ENCODE measurements at places on chromosomes 3 and 15.

GRCh38 chr3:107954845-107955244 lies 136.0 kb downstream of the CD47 start:
- DNase-seq = no peak

DNA sequence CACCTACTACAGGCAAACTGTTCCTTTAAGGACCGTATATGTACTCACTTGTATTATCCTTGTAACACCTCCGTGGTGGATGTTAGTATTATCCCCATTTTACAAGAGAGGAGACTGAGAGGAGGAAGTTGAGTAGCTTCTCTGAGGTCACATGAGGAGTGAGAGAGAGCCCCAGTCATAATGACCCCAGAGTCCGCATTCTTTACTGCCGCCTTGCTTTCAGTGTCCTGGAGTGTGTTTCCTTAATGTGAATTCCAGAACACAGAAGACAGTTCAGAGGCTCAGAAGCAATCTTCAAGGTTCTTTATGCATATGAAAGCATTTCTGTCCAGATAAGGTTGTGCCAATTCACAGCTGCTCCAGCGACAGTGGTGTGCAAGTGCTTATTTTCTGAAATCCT lies 199.2 kb downstream of the CACNA2D3 start:
- DNase-seq = peak; percentile 37

- DNase-seq = peak; percentile 20
Measured at GRCh38 chr3:120438665-120439370, 12.0 kb downstream of the FSTL1 start.

DNA sequence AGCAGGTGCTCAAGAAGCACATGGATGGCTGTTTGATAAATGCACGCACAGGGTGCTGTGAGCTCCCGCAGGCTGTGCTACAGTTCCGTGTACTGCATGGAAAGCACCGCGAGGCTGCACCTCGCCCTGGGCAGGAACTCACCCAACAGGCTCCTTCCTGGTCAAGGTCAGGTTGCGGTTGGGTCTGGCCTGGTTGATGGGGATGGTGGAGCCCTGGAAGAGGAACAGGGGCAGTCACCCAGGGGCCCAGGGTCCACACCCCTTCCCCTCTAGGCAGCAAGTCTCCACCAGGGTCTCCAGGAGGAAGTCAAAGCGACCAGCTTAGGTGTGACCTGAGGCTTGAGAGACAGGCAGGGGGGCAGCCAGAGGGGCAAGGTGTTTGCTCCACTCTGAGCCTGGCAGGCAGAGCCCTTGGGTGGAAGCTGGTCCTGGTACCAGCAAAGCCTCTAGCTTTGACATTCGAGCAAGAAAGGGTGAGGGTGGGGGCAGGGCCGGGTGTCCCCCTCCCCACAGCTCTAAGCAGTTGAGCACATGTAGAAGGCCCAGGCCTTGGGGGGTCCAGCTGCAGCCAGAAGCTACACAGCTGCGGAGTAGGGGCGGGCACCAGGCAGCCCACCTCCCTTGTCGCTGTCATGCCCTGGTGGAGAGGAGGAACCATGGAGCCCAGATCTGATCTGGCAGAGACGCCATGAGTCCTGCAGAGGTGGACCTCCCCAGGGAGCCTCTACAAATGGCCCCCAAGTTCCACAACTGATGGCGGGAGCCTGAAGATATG lies 46.3 kb upstream of the SLC41A3 start:
- no peak for DNase-seq

DNA sequence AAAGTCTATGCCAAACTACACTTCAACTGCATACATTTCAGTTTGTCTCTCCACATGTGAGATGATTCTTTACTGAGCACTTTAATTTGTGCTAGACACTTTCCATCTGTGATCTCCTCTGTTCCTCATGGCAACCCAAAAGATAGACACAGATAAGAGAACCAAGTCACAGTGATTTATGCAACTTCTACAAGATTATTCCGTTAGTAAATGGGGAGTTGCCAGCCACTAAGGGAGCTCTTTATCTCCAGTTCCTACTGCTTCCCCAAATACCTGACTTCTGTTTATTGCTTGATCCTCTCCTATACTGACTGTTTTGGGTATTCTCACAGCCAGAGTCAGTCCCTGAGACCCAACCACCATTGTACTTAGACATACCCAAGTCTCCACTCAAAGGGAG lies 24.1 kb upstream of the AKAP13 start:
- DNase-seq = no peak

DNA sequence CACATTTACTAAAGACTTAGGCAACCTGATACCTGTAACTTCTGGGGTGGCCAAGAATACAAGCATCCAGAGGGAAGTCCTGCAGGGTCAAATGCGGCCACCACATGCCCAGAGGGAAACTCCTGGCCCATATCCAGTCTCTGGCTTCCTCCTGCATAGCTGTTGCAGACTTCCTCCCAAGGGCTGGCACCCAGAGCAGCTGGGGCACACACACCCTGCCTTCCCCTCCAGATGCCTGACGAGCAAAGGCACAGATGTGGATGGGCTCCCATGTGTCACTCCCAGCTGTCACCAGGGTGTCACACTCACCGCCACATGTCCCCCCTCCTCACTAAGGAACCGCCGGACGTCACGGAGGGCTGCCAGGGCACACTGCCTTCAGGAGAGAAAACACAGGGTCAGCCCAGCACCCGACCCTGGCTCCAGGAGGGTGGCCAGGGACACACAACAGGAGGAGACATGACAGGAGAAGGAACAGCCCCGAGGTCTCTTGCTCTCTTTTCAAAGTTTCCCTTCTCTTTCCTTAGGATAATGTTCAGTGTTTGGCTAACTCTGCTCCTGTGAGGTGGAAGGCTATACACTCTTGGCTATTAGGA lies 13.2 kb downstream of the PFKFB4 start:
- DNase-seq = no peak

GRCh38 chr3:8554696-8555095 lies 53.1 kb downstream of the LMCD1 start:
- no peak for DNase-seq

DNA sequence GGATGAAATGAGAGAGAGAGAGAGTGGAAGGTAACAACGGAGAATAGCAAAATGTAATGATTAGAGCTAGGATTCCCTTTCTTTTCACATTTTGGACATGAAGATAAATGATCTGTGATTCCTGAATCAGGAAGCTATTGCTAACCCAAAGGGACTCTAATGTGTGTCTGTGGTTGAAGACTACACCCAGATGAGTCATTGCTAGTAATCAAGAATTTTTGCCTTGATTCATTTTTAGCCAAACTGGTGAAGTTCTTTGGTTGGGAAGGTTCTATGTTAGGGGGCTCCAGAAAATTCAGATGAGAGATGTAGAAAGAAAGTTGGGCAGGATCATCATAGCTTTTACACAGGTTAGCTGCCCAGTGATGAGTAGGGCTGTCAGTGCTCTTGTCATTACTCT lies 116.4 kb downstream of the DUT start:
- DNase-seq = no peak

GRCh38 chr3:15553749-15554148 lies 32.2 kb upstream of the COLQ start:
- no peak for DNase-seq

DNA sequence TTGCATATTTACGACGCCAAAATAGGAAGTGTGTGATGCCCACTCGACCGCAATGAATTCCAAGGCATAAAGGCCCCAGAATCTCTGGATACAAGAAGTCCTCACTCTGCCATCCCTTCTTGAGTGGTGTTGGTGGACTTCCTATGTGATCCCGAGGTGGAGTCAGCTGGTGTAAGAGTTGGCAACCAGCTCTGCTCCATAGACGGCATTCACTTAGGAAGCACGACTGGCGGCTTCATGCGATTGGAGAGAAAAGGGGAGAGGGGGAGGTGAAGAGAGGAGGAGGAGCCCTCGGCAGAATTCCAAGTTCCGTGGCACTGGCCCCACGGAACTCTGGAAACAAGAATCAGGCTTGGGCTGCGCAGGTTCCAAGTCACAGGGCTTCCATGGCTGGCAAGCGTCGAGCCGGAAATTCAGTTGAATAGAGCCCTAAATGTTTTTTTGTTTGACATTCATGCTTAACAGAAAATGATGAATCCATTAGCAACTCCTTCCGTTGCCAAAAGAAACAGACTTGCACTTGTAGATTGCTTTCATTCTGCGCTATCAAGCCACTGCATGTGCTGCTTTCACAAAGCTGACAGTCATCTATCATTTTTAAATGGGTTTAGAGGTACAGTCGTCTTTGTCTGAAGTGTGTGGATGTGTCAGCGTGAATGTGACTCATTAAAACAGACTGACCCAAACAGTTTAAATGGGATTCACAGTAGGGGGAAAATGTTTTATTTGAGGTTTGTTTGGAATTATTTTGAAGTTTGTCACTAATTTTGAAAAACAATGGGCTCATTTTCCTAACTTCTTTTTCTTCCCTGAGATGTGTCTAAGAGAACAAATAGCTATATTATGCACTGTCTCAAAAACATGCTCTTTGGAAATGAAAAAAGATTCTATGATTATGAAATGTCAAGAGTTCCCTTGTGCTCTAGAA lies 428.3 kb upstream of the ATP11B start:
- no peak for DNase-seq

GRCh38 chr15:40926659-40927494 lies 2.3 kb upstream of the DLL4 start:
- no peak for DNase-seq

DNA sequence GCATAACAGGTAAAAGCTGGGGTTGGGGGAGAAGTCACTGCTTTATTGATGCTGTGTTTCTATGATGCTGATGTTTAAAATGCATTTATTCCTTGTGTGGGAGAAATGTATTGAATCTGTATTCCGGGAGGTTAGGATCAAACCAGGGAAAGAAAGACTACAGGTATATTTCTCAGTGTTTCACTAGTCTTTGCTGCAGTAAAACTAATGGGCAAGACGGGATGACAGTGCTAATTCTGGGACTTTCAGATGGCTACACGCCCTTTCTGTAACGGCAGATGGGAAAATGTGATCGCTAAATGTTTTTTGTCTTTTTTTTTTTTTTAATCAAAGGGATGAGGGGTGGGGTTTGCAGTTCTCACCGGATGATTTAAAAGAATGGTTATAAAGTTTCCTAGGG lies 393 bp downstream of the CNTN6 start:
- DNase-seq = no peak

DNA sequence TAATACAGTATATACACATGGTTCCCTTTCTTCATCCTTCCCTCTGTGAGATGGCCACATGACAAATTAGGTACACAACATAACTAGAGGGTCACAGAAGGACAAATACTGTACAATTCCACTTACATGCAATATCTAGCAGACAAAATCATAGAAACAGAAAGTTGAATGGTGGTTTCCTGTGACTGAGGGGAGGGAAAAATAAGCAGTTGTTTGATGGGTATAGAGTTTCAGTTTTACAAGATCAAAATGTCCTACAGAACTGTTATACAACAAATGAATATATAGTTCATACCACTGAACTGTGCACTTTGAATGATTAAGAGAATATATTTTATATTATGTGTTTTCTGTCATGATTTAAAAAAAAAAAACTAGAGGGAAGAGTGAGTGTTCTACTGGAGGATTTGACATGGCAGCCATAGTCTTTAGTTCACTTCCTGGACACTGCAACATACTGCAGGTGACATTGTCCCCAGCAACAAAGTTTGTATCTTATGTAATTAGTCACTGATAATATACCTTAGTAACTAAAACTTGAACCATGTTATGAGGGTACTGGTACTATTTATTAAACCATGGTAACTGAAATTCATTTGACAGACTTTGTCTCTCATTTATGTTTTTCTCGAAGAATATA lies 37.2 kb downstream of the CCDC54 start:
- DNase-seq = no peak

DNA sequence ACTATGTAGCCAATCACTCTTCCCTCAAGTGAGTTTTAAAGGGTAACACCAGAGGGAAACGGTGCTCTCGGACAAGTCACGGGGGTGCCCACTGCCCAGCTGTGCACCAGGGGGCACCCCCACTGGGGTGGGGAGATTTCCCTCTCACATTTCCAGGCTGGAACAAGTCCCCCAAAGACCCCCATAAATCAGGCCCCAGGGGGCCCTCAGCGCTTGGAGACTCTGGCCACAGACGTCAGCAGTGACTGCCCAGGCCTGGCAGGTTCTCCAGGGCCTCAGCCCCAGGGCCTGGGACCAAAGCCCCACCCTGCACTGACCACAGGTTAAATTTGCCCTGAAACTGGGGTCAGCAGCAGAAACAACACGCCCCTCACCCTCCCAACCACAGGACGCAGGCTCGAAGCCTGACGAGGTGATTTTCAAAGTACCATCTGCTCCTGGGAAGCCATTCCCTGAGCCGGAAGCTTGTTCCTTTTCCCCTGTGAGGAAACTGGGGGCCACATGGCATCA lies 17.0 kb downstream of the XXYLT1 start:
- DNase-seq = no peak

- DNase-seq = no peak
Measured at GRCh38 chr15:40355976-40356585, 1.9 kb upstream of the DISP2 start.

GRCh38 chr3:8343058-8343457 lies 158.6 kb upstream of the LMCD1 start:
- no peak for DNase-seq

DNA sequence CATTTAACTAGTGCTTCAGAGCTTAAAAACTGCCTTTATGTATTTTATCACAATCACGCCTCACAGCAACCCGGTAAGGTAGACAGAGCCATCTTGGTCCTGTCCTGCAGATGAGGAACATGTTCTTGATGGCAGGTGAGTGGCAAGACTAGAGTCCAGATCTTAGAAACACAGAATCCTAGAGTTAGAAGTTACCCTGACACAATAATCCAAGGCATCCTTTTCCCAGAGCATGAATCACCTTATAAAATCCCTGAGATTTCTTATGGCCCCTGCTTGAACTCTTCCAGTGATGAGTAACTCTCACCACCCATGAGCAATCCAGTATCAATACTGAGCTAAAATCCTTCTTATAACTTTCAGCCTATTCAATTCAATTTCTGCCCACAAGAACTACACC lies 16.9 kb downstream of the POPDC2 start:
- no peak for DNase-seq

- DNase-seq = no peak
Measured at GRCh38 chr15:79989682-79990081, 18.7 kb upstream of the BCL2A1 start.

DNA sequence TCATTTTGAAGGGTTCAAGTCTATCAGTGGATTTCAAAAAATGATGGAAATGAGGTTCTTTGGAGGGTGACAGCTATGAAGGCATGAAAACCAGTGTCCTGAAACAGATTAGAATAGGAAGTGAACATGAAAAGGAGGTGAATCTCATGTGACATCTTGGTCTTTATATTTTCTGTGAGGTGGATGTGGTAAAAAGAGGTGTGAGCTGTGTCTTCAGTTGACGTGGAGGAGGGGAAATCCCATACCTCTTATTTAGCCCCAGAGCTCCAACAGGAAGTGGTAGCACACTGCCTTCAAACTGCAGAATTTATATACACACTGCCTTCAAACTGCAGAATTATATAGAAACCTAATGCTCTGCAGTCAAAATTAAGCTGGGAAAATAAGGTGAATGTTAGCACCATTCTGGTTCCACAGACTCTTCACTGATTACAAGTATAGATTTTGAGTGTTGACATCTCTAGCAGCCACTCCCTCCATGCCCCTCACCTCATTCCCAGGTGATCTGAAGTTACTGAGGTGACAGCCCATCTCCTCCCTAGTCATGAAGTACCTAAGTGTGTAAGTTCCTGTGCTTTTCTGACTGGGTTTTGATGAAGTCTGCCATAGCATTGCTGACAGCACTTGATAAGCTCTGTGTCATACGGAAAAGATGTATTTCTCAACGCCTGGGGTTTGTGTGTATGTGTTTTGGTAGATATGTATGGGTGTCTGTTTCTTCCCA lies 2.7 kb downstream of the RAB8B start:
- no peak for DNase-seq
